ENCODE measurements at places on chromosomes 16 and 17.

- DNase-seq = no peak
These were observed 140.5 kb upstream of the HS3ST2 start for GRCh38 chr16:22673421-22673831.

GRCh38 chr16:50067290-50067853, 1.6 kb downstream of the HEATR3 start:
- no peak for DNase-seq

DNA sequence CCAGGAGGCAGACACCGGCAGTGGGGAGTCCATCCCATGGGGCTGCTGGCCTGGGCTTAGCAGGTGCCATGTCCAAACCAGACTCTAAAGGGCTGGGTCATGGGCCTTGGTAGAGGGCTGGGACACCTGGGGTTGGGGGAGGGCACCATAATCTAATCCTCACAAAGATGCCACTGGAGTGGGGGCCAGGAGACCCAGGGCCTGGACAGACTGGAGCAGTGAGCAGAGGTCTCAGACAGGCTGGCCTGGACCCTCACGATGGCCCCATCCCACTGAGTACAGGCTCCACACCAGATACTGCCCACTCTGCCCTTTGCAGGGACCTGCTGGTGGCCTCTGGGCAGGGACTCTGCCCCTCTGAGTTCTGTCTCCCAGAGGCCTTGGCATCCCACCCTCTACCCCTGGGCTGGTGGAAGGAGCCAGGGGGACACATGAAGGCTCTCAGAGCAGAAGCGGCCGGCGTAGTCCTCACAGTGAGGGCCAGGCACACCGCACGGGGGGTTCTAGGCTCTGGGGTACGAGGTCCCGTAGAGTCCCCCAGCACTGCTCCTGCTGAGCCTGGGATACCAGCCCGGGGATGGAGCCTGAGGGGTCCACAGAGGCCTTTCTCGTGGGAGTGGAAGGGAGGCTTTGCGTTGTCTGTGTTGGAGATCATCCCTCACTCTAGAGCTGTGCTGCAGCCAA, 10.0 kb upstream of the SRRM2 start:
- no peak for DNase-seq

DNA sequence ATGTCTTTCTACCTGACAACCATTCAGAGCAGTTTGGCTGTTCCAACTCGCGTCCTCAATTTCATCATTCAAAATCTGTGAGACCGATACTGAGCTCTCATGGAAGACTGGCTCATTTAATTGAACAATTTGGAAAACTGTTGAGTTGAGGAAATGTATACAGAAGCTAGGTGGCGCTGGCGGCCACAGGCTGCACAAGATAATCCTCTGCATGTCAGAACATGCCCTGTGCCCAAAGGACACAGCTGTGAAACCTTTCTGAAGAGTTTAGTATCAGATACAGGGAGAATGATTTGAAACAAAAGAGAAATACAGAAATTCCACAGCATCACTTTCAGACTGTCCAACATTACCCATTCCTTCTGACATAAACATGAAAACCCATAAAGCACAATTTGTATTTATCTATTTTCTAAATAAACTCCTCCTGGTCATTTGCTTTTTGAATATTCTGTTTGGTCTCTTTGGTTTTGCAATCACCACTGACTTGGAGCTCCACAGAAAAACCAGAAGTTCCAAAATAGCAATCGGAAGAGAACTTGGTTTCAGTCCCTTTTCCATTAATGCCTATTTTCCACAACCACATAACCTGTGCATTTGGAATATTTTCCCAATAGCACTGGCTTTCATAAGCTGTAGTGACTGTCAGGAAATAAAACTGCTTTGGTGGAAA, 192.8 kb downstream of the MAP2K6 start:
- DNase-seq = peak; percentile 71
